ENCODE measurements at places on chromosomes 2 and 18.

- DNase-seq = no peak
Observed at GRCh38 chr2:220241423-220241822, 614.0 kb downstream of the SLC4A3 start.

DNA sequence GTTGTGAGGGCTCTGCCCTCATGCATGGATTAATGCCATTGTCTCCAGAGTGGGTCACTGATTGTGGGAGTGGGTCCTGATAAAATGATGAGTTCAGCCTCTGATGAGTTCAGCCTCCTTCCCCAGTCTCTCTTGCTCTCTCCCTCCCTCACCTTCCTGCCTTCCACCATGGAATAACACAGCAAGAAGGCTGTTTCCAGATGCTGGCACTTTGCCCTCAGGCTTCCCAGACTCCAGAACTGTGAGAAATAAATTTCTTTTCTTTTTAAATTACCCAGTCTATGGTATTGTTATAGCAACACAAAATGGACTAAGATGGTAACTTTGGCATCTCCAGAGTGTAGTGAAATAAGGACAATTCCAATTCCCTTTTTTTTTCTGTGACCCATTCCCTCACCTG is 47.1 kb upstream of the MAP4K3 start:
- no peak for DNase-seq

- DNase-seq = no peak
Observed at GRCh38 chr2:121502781-121503180, 27.9 kb upstream of the RNU4ATAC start.

DNA sequence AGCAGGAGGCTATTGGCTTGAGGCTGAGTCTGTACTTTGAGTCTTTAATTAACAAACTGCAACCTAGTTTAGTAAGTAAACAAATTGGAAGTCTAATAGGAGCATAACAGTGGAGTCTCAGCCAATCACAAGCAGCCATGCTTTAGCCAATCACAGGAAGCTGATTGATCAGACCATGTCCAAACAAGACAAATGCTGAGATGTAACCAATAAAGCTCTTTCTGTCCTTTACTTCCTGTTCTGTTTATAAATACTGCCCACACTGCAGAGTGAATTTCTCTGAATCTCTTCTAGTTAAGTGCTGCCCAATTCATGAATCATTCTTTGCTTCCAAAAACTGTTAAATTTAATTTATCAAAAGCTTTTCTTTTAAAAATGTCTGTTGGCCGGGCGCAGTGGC is 146.6 kb upstream of the DLX2 start:
- no peak for DNase-seq

- no peak for DNase-seq
Observed at GRCh38 chr2:96903318-96903717, 33.4 kb upstream of the SEMA4C start.

DNA sequence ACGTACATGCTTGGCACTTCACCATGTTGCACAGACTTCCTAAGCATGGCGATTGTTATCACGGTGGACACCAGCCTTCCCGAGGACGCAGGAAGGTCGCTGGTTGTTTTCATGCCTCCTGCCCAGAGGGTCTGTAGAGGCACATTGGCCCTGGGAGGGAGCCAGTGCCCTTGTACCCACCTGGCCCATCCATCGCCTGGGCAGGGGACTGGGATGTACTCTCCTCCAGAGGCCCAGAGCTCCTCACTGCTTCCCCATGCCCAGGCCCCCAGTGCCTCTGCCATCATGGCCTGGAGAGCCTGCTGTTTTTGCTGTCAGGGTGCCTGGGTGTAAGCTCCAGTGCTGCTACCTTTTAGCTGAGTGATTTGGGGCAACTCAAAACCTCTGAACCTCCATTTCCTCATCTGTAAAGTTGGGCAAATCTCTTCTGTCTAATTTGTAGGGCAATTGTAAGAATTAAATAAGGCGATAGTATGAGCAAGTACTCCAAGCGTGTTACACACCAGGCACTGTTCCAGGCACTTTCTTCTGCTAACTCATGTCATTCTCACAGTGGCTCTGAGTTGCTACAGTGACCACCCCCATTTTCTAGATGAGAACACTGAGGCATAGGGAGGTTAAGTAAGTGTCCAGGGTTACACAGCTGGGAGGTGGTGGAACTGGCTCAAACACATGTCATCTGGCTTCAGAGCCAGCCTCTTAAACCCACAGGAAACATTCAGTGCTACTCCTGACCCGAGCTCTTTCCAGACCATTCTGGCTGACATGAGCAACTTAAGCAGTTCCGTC is 45.3 kb downstream of the GREB1 start:
- DNase-seq = no peak

DNA sequence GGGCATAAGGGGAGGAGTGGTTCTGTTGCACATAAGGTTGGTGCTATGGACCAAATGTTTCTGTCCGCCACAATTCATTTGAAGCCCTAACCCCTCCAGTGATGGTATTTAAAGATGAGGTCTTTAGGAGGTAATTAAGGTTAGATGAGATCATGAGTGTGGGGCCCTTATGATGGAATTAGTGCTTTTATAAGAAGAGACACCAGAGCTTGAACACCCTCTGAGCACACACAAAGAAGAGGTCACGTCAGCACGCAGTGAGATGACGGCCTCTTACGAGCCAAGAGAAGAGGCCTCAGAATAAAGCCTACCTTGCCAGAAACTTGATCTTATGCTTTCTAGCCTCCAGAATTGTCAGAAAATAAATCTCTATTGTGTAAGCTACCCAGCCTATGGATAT is 386.4 kb upstream of the CYRIA start:
- no peak for DNase-seq

GRCh38 chr2:3287896-3288295 is 89.7 kb downstream of the EIPR1 start:
- DNase-seq = no peak

GRCh38 chr2:59790186-59791003 is 763.1 kb downstream of the BCL11A start:
- no peak for DNase-seq

DNA sequence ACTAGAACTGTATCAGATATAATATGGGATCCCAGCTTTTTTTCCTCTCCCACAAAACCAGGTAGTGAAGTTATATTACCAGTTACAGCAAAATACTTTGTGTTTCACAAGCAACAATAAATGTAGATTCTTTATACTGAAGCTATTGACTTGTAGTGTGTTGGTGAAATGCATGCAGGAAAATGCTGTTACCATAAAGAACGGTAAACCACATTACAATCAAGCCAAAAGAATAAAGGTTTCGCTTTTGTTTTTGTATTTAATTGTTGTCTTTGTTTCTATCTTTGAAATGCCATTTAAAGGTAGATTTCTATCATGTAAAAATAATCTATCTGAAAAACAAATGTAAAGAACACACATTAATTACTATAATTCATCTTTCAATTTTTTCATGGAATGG is 77.7 kb upstream of the CSRNP3 start:
- DNase-seq = no peak

DNA sequence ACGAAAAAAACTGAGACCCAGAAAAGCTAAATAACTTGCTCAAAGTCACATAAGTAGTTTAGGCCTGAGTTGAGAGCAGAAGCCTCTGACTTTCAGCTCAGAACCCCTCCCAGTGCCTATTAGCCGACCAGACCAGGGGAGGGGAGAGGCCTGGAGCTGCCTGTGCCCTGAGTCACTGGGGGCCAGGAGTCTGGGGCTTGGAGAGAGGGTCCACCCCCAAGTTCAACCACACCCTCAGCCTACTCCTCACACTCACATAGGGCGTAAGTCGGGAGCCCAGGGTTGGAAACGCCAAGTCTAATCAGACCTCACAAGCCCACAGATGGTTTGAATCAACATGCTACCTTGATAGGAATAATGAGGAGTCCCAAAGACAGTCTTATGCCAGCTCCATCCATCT is 12.6 kb upstream of the PKDCC start:
- no peak for DNase-seq

DNA sequence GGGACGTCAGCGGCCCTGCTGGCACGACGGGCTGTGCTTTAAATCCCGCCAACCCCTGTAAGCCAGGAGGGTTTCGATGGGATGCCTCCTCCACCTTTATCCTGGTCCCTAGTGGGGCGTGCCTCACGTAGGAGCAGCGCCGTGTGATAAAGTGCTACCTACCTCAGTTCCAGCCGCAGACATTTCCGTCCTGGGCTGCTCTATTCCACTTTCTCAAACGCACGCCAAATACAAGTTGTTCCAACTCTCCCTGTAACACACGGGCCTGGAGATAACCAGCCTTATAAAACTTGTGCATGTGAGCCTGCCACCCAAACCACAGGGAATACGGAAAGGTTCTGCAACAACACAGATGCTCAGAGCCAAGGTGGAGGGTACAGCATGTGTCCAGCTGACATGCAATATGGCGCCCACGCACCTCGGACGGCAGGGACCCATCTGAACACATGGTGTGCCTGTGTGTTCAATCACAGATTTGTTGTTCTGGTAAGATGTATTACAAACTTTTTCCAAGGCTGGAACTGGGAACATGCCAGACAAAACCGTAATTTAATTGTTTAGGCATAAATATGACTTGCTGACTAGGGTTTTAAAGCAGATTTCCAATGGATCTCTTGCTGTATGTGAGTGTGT is 47.7 kb downstream of the ZNF516 start:
- no peak for DNase-seq

DNA sequence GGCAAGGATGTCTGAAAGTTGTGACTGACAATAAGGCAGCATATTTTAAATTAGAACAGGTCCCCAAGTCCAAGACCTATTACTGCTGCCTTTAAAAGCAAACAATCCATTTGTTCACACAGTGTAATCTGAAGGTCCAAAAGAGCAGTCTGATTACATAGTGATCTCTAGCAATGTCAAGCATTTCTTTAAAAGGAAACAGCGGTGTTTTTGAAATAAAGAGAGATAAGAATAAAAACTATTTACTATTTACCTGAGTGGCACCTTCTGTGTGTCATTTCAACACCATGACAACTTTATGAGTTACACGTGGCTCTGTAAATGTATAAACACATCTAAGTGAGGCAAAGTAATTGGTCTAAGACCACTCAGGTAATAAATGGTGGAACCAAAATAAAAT is 1009.9 kb upstream of the CNTNAP5 start:
- DNase-seq = no peak

GRCh38 chr2:69013840-69014821 is 1.2 kb downstream of the ANTXR1 start:
- no peak for DNase-seq

GRCh38 chr2:238717084-238717483 is 130.8 kb upstream of the TWIST2 start:
- DNase-seq = no peak

- DNase-seq = no peak
Observed at GRCh38 chr2:238851761-238852160, 3.9 kb downstream of the TWIST2 start.

DNA sequence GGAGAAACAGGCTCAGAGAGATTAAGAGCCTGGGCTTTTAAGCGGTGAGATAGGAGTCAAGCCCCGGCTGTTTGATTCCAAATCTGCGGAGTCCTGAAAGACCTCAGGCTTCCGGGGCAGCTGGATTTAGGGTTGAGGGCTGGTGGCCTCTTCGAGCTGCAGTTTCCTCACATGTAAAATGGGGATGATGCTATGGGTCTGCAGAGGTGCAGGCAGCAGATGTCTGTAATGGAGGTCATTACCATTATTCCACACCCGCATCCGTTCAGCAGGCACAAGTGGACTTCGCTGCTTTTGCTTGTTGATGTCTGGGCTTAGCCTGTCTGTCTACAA is 175.6 kb upstream of the HS6ST1 start:
- DNase-seq = no peak

DNA sequence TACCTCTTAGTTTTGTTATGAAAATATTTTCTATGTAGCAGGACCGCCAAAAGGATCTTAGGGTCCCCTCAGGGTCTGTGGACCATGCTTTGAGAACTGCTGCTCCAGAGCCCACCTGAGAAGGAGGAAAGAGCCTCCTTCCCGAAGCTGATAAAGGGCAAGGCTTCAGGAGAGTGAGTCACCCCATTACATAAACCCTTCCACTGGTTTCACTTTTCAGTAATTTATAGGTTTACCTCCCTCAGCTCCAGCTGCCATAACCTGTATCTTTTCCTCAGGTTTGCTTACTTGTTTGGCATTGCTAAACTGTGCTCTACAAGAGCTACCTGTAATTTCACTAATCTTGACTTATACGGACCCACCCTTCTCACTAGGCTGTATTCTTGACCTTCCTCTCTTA is 6.6 kb downstream of the TTLL4 start:
- no peak for DNase-seq

DNA sequence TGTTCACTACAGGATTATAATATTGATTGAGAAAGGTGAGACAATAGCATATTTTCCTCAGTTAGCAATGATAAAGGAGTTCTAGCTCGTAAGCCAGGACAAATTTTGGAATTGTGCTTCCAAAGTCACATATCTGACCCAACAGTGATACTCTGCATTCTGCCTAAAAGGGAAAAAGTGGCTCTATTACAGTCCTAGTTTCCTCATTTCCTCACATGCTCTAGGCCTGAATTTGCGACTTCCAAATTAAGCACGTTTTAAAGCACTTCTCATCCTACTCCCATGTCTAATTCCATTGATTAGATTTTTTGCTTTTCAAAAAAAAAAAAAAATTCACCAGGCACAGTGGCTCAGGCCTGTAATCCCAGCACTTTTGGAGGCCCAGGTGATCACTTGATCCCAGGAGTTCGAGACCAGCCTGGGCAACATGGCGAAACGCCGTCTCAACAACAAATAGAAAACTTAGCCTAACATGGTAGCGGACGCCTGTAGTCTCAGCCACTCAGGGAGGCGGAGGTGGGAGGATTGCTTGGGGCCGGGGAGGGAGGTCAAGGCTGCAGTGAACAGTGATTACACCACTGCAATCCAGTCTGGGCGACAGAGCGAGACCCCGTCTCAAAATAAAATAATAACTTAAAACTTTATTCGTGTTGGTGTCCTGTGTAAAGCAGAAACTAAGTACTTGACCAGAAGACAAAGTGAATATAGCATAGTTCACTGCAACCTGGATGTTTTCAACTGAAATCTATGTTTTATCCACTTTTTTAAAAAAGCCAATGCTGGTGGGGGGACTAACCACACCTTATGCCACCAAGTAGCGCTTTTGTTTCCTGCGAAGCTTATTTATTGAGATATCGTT is 1.5 kb downstream of the ESCO1 start:
- no peak for DNase-seq

DNA sequence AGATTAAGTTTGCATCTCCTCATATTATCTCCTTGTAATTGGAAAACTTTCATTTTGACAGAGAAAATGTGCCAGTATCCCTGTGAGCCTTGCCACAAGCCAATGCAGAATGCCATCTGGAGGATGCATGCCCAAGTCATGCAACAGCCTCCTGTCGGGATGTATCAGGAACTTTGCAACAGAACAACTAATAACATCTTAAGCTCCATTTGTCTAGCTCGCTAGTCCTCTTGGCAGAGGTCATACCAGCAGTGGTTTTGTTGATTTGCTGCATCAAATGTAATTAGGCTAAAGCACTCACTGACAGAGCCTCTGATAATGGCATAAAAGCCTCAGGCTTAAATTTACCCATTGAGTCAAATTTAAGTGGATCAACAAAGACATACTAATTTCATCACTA is 125.8 kb downstream of the UBE2E3 start:
- DNase-seq = peak; percentile 11

GRCh38 chr2:25887624-25888242 is 9.4 kb upstream of the ASXL2 start:
- no peak for DNase-seq

- DNase-seq = no peak
Observed at GRCh38 chr2:38617301-38617700, 14.6 kb upstream of the HNRNPLL start.
